Uterus (tissue), 4 donors: ENCODE measurements at places on chromosomes 7 and 10. TPM values are rescaled to one million over a fixed set of nuclear protein-coding genes. Genes with fewer than 3 reads are reported as not detected.

DNA sequence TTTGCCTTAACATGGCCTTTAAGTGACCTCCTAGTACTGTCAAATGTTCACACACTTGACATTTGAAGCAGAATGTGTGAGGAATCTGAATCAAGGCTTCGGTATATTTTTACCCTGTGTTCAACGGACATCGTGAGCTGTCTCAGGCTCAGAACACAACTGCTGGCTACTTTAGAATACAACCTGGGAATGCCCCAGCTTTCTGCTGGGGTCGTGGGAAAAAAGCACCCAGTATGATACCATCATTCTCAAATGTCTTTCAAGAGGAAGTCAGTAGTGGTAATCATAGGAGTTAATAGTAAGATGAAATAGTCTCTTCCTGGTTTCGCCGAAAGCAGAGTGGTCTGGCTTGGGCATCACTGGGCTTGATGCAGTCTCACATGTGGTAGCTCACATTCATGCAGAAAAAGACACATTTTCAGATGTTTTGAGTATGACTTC, 67.2 kb downstream of the CREB5 start:
- no peak for DNase-seq

DNA sequence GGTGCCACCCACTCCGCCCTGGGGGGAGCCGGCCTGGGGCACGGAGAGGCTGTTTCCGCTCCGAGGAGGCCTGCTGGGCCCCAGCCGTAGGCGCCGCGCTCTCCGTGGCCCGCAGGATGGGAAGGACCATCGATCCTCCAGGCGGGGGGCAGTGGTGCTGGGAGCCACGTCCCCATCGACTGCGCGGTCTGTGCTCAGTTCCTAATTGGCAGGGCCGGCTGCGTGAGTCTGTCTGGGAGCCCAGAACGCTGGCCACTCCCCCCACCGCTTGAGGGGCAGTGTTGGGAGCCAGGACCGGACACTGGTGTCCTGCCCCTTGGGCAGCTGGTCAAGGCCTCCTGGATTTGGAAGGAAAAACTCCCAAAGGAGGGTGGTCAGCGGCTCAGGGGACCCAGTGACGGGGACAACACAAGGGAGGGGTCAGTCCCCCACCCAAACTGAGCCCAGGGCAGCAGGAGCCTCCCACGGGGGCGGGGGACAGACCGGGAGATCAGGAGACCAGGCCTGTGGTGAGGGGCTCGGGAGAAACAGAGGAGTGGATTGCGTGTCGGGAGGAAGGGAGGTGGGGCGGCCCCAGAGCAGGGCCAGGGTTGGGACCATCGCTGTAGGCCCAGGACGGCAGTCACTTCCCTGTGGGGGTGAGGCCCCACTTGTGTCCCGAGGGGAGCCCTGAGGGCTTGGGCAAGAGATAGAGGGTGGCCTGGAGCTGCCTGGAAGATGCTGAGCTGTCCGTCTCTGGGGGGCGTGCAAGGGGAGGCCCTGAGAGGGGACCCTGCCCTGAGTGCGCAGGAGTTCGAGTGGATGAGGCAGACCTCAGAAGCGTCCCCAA, 89.0 kb downstream of the UNCX start:
- no peak for DNase-seq

GRCh38 chr10:59865101-59865500, 41.3 kb downstream of the CCDC6 start:
- DNase-seq, result no peak

- DNase-seq, result no peak
These were observed 110.7 kb downstream of the RNF32 start for GRCh38 chr7:156751319-156751718.

DNA sequence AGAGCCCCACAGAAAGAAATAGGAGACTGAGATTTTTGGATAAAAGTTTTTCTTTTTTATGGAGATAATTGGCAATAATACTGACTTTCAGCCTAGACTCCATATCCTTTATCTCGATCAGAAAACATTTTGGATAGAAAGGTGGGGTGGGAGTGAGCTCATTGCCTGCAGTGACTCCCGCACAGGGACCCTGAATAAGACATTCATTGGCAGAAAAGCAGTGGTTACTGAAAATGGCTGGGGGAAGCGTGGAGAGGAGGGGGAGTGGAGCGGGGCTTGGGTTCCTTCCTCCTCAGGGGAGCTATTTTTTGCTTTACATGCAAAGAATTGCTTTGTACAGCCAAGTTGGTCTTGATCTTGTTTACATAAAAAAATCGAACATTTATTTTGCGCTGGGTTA, 90.4 kb upstream of the BMPER start:
- DNase-seq, result no peak

- no peak for DNase-seq
These were observed 11.0 kb downstream of the ZNF777 start for GRCh38 chr7:149449897-149450296.

GRCh38 chr7:75762350-75762917, 9.6 kb downstream of the CCL26 start:
- DNase-seq, result no peak

- DNase-seq, result no peak
These were observed 5.7 kb downstream of the PRKAG2 start for GRCh38 chr7:151871189-151871735.

DNA sequence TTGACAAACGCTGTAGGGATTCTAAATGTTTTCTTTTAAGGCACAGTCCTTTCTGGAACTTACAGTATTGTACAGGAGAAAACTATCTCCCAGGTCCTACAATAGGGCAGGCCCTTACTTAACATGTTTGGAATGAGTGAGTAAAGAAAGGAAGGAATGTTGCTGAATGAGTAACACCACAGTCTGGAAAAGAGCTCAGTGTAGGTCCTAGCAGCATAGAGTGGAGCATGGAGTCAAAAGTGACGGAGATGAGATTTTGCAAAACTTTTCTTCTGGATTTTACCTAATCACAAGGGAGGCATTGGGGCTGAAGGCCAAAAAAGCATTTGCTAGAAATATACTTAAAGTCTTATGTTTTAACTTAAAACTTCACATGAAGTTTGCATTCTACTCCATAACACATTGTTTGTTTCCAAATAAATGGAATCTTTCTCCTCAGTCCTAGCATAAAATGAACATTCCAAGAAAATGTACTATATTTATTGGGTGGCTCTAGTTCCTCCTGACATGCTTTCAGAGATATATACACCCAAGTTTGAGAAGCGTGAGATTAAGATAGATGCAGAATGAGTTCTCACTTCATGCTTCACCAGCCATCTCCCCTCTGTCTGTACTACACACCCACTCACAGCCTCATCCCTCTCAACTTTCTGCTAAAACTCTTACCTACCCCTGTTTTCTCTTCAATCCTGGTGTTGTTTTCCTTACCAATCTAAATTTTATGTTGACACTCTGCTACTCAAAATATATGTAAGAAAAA, 20.2 kb upstream of the ADD3 start:
- DNase-seq, result no peak

Gene SYT15
- 22.8 TPM for total RNA-seq

Gene ACSM6
- total RNA-seq, result not detected

Gene PTF1A
- 114 TPM for total RNA-seq

Gene AKR1C4
- not detected for total RNA-seq

Gene CPXM2
- 48.2 TPM for total RNA-seq
